ENCODE measurements at places on chromosomes 16 and 17. TPM values are rescaled to one million over a fixed set of nuclear protein-coding genes. Genes with fewer than 3 reads are reported as not detected.
A peak's percentile ranks its signal among the peaks of the same experiment; 100 is the strongest.

- no peaks in the 10 kb centered on the region for H3K36me3 ChIP-seq
- peak; percentile 90 for DNase-seq
- no peaks in the 10 kb centered on the region for H3K27me3 ChIP-seq
- H3K27ac ChIP-seq: peak overlapping the region; percentile 19
Measured at GRCh38 chr17:1122533-1123392, 57.0 kb downstream of the ABR start.

DNA sequence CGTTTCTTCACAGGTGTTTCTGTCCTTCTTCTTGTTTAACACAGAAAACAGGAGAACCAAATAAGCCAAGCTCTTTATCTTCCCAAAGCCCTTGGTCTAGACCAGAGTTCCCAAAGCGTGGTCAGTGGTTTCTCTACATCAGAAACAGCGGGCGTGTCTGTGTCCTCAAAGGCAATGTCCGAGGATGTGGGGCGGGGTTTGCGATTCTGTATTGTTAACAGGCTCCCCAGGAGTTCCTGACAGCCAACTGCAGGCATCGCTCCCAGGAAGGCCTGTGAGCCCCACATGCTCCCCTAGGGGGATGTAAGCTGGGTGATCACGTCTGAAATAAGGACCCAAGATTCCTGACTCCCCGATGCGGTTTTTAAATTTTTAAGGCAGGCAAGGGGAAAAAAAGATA, 28.4 kb upstream of the SLC25A19 start:
- peaks cover 11% of the 10 kb centered on the region for H3K36me3 ChIP-seq
- no peak for DNase-seq
- peak overlapping the region; percentile 57 for H3K27ac ChIP-seq
- no peaks in the 10 kb centered on the region for H3K27me3 ChIP-seq
- H3K4me3 ChIP-seq: peak overlapping the region; percentile 25

- H3K4me1 ChIP-seq: no peaks in the 10 kb centered on the region
- no peak overlapping the region for H3K4me3 ChIP-seq
- H3K27me3 ChIP-seq: peaks cover 13% of the 10 kb centered on the region
- DNase-seq: no peak
- H3K27ac ChIP-seq: no peak overlapping the region
Measured at GRCh38 chr17:40497695-40498094, 3.7 kb downstream of the TNS4 start.

DNA sequence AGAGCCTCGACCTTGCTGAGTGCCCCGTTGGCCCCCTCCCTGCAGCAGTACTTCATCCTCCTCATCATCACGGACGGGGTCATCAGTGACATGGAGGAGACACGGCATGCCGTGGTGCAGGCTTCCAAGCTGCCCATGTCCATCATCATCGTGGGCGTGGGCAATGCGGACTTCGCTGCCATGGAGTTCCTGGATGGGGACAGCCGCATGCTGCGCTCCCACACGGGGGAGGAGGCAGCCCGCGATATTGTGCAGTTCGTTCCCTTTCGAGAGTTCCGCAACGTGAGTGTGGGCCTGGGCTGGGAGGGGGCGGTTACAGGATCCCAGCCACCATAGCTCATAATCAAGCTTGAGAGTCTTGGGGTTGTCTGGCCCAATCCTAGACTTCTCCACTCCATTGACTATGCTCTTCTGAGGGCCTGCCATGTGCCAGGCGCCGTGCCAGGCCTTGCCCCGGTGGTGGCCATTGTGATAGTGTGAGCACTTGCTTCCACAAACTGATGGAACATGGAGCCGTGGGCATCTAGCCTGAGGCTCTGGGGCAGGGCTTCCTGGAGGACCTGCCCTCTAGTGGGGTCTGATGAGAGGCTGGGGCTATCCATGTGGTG, 39.7 kb downstream of the PSME3IP1 start:
- no peak for DNase-seq
- H3K27ac ChIP-seq: no peak overlapping the region
- H3K4me3 ChIP-seq: no peak overlapping the region
- no peaks in the 10 kb centered on the region for H3K27me3 ChIP-seq
- no peaks in the 10 kb centered on the region for H3K36me3 ChIP-seq
- H3K4me1 ChIP-seq: peaks cover 40% of the 10 kb centered on the region

DNA sequence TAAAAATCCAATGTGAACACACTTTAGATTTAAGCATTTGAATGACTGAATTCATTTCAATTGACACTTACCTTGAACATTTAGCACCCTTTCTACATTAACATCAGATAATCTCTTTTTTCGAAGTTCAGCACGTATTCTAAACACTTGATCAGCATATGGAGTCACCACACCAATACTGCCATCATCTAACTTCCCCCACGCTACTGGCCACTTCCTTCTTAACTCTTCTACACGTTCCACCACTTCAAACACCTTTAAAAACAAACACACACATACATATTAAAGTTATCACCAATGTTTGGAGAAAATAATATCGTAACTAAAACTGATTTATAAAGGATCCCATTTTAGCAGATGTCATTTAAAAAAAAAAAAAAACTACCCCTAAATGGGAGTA, 93.5 kb downstream of the CACNG1 start:
- DNase-seq: no peak
- no peak overlapping the region for H3K4me3 ChIP-seq
- peaks cover 20% of the 10 kb centered on the region for H3K36me3 ChIP-seq
- H3K4me1 ChIP-seq: peaks cover 25% of the 10 kb centered on the region

GRCh38 chr17:57913575-57914272, 41.5 kb downstream of the CUEDC1 start:
- H3K27ac ChIP-seq: no peak overlapping the region
- no peak overlapping the region for H3K4me3 ChIP-seq
- peaks cover 6% of the 10 kb centered on the region for H3K27me3 ChIP-seq
- H3K36me3 ChIP-seq: no peaks in the 10 kb centered on the region

GRCh38 chr16:89297156-89297874, 79.8 kb downstream of the ZNF778 start:
- H3K4me1 ChIP-seq: peaks cover 37% of the 10 kb centered on the region
- H3K27ac ChIP-seq: peak overlapping the region; percentile 18
- no peak for DNase-seq
- no peak overlapping the region for H3K4me3 ChIP-seq
- no peaks in the 10 kb centered on the region for H3K27me3 ChIP-seq

GRCh38 chr17:57956291-57957119, 1.3 kb upstream of the CUEDC1 start:
- no peak overlapping the region for H3K27ac ChIP-seq
- peak; percentile 42 for DNase-seq
- peak overlapping the region; percentile 80 for H3K4me3 ChIP-seq
- H3K36me3 ChIP-seq: no peaks in the 10 kb centered on the region
- peaks cover 53% of the 10 kb centered on the region for H3K27me3 ChIP-seq
- H3K4me1 ChIP-seq: peaks cover 20% of the 10 kb centered on the region

GRCh38 chr17:70473049-70473448, 303.7 kb downstream of the KCNJ2 start:
- H3K27ac ChIP-seq: no peak overlapping the region
- DNase-seq: no peak
- peaks cover 1% of the 10 kb centered on the region for H3K36me3 ChIP-seq
- no peaks in the 10 kb centered on the region for H3K27me3 ChIP-seq
- H3K4me3 ChIP-seq: no peak overlapping the region

- no peak overlapping the region for H3K27ac ChIP-seq
- no peak for DNase-seq
- peaks cover 7% of the 10 kb centered on the region for H3K4me1 ChIP-seq
- no peak overlapping the region for H3K4me3 ChIP-seq
- no peaks in the 10 kb centered on the region for H3K27me3 ChIP-seq
Measured at GRCh38 chr16:11611871-11612664, 25.3 kb upstream of the LITAF start.

DNA sequence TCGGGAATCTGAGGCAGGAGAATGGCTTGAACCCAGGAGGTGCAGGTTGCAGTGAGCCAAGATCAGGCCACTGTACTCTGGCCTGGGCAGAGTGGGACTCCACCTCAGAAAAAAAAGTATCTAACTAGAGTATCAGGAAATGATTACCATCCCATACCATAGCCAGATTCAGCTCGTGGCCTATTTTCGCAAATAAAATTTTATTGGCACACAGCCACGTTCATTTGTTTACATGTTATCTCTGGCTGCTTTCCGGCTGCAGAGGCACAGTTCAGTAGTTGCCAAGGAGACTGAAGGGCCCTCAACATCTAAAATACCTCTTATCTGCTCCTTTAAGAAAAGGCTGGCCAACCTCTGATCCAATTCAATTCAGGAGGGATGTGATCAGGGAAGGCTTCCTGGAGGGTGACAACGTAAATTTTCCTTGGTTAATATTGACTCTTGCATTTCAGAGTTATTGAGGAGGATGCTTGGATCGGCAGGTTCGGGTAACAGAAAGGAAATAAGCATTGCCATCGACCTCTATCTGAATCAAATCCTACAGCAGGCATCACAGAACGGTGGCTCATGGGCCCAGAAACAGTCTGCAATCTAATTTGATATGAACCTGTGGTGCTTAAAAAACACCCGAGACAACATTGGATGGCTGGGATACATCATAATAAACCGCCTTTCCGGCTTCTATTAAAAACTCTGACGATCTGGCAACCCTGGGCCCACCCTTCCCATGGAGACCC, 73.8 kb downstream of the XYLT1 start:
- no peak overlapping the region for H3K4me3 ChIP-seq
- peak overlapping the region; percentile 25 for H3K27ac ChIP-seq
- peaks cover 1% of the 10 kb centered on the region for H3K36me3 ChIP-seq

DNA sequence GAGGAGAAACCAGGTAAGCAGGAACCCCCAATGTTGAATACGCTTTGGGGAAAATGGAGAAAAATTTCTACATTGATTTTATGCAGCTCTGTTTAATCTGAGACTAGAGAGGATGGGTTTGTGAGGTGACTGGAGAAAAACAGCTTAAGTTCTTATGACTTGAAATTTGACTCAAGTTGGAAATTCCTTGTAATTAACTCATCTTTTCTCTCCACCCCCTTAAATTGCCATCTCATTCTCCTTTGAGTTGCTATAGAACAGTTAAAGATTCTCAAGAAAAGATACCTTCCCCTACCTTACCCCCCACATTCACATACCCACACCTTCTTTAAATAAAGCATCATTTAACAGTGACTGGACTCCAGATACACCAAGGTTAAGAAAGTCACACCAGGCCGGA, 24.2 kb downstream of the ZNRF1 start:
- peaks cover 54% of the 10 kb centered on the region for H3K4me1 ChIP-seq
- H3K4me3 ChIP-seq: peak overlapping the region; percentile 59
- H3K27me3 ChIP-seq: no peaks in the 10 kb centered on the region
- DNase-seq: no peak
- H3K27ac ChIP-seq: peak overlapping the region; percentile 84

GRCh38 chr17:81325714-81326358, 30.7 kb upstream of the SLC38A10 start:
- no peak overlapping the region for H3K4me3 ChIP-seq
- no peak overlapping the region for H3K27ac ChIP-seq
- H3K27me3 ChIP-seq: no peaks in the 10 kb centered on the region
- DNase-seq: no peak

DNA sequence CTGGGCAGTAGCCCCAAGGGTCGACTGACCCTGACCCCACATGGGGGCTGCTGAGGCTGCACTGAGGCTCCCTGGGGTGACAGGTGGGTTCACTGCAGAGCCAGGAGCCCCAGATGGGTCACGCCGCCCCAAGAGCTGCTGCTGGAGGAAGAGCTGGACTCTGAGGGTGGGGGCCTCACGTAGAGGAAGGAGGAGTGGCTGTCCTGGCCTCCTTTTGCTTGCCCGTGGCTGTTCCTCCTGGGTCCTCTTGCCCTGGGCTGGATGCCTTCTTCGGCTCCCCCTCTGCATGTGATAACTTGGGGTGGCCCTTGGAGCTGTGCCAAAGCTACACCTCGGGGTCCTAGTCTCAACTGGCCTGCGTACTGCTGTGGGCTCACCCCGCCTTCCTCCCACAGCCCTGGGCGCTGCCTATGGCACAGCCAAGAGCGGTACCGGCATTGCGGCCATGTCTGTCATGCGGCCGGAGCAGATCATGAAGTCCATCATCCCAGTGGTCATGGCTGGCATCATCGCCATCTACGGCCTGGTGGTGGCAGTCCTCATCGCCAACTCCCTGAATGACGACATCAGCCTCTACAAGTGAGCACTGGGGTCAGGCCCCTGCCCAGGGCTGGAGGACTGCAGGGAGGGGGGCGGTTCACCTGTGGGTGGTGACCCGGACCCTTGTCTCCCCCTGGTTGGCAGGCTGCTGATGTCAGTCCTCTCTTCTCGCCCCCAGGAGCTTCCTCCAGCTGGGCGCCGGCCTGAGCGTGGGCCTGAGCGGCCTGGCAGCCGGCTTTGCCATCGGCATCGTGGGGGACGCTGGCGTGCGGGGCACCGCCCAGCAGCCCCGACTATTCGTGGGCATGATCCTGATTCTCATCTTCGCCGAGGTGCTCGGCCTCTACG, 1.1 kb upstream of the AMDHD2 start:
- peaks cover 65% of the 10 kb centered on the region for H3K4me1 ChIP-seq
- peak overlapping the region; percentile 89 for H3K27ac ChIP-seq
- peaks cover 8% of the 10 kb centered on the region for H3K36me3 ChIP-seq
- DNase-seq: no peak
- no peaks in the 10 kb centered on the region for H3K27me3 ChIP-seq

- H3K36me3 ChIP-seq: peaks cover 18% of the 10 kb centered on the region
- H3K4me3 ChIP-seq: no peak overlapping the region
- no peak overlapping the region for H3K27ac ChIP-seq
- H3K27me3 ChIP-seq: no peaks in the 10 kb centered on the region
Measured at GRCh38 chr17:66593116-66593515, 241.8 kb upstream of the CACNG5 start.

DNA sequence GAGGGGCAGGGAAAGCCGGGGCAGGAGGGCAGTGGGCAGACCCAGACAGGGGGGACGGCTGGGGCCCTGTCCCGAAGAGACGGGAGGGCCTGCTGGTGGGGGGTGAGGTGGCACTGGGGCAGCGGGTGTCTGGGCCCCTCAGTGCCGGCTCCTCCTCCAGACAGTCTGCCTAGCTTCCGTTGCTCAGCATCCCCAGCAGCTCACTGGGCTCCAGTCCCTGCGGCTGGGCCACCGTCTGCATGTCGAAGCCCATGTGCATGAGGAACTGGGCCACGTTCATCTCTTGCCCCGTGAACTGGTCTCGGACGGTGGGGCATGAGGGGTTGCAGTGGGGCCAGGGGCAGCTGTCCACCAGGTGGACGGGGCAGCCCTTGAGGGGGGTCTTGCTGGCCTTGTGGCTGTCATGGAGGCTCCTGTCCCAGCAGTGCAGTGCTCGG, 5.8 kb upstream of the MYADML2 start:
- no peak overlapping the region for H3K27ac ChIP-seq
- H3K4me3 ChIP-seq: no peak overlapping the region
- no peak for DNase-seq

- DNase-seq: peak; percentile 87
- peak within 1 kb of the TSS; percentile 97 for H3K4me3 ChIP-seq
- no peaks in the 10 kb centered on the region for H3K27me3 ChIP-seq
- peak within 1 kb of the TSS; percentile 97 for H3K27ac ChIP-seq
- H3K36me3 ChIP-seq: peaks cover 18% of the 10 kb centered on the region
Measured at GRCh38 chr17:17836818-17837379, at the start of gene SREBF1. TSS of gene SREBF1 (minus strand) at chr17:17836986. CDS start at chr17:17836817, 169 bp downstream.

The PLXDC1 gene
- total RNA-seq: 3.0 TPM

The GPR179 gene
- total RNA-seq: 0.09 TPM

The ARHGAP27 gene
- total RNA-seq: 42.6 TPM

The GAS2L2 gene
- 0.17 TPM for total RNA-seq

The NAA60 gene
- 58.5 TPM for total RNA-seq

The CSH2 gene
- total RNA-seq: not detected

The OR1F1 gene
- 0.35 TPM for total RNA-seq

The MAZ gene
- 266 TPM for total RNA-seq

The SLC6A2 gene
- not detected for total RNA-seq

The PSKH1 gene
- total RNA-seq: 16.1 TPM

The KRTAP4-4 gene
- total RNA-seq: not detected

The LONP2 gene
- total RNA-seq: 55.3 TPM
